Activated T-helper 17 cell treated with anti-CD3 and anti-CD28 coated beads, Interleukin-2, amount 50 U/mL, for 72 hours (primary cell): ENCODE measurements at places on chromosomes 16 and 17.

GRCh38 chr17:1454541-1454940 is 1.5 kb downstream of the CRK start:
- peak overlapping the region; percentile 88 for H3K27ac ChIP-seq
- H3K36me3 ChIP-seq, result peaks cover 53% of the 10 kb centered on the region
- peak overlapping the region; percentile 92 for H3K4me3 ChIP-seq
- H3K27me3 ChIP-seq, result no peaks in the 10 kb centered on the region
- no peak for ATAC-seq

DNA sequence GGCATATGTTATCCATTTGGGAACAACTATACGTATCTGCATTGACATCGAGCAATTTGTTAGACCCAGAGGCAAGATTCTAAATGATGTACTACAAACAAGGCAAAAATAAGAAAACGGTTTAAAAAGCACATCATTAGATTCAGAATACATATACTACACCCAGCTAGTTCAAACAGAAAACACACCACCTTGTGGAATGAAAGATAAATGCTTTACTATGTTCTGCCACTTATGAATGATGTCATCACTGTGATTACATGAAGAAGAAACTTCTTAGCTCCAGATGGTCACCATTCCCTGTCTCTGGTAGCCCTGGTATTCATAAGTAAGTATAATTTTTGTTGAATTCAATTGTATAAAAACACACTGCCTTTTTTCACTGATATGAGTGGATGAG is 7.8 kb downstream of the NACA2 start:
- H3K27me3 ChIP-seq, result peaks cover 26% of the 10 kb centered on the region
- no peaks in the 10 kb centered on the region for H3K4me1 ChIP-seq
- ATAC-seq, result no peak
- H3K27ac ChIP-seq, result no peak overlapping the region
- no peak overlapping the region for H3K4me3 ChIP-seq
- H3K36me3 ChIP-seq, result no peaks in the 10 kb centered on the region

DNA sequence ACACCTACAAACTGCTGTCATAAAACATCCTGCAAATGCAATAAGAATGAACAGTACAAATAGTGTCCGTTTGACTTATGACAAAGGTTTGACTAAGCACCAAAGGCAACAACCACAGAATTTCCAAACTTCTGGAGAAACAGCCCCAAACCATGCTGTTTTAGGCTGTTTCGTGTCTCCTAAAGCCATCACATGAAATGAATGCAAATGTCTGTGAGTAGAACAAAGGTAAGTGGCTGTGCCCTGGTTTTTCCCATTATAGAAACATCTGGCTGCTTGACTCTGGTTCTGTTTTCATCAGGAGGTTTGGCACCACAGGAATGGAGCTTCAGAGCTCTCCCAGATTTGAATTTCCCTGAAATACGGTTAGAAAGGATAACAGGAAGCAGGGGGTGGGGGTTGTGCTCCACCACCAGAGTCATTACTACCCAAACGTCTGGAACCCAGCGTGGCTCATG is 4.6 kb upstream of the EMP2 start:
- peaks cover 55% of the 10 kb centered on the region for H3K27me3 ChIP-seq
- no peak overlapping the region for H3K4me3 ChIP-seq
- H3K27ac ChIP-seq, result no peak overlapping the region
- no peaks in the 10 kb centered on the region for H3K4me1 ChIP-seq

DNA sequence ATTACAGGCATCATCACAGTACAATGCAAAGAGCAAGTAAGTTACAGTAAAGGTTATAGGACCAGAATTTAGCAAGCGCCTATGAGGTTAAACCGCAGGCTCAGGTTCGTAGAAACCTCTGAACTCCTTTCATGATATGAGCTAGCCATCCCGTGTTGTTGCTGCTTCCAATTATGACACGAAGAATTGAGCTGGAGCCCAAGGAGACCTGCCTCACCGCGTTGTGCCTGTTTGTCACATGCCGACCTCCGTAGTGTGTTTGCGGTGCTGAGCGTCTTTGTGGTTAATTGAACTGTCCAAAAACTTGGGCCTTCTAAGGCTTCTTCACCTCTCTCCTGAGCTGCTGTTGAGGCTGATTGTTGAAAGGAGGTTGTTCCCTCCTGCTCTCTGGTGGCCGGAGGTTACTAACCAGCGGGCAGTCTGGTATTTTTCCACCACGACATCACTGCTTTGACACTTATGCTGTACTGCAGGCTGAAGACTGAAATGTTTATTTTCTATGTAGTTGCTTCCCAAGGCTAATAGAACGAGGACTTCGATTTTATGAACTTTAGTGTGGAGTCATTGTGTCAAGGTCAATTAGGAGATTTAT is 67.5 kb downstream of the SEC14L1 start:
- no peak overlapping the region for H3K4me3 ChIP-seq
- no peaks in the 10 kb centered on the region for H3K4me1 ChIP-seq
- H3K27ac ChIP-seq, result no peak overlapping the region
- no peak for ATAC-seq
- peaks cover 100% of the 10 kb centered on the region for H3K36me3 ChIP-seq

- ATAC-seq, result no peak
- H3K27me3 ChIP-seq, result no peaks in the 10 kb centered on the region
- no peaks in the 10 kb centered on the region for H3K4me1 ChIP-seq
Measured at GRCh38 chr17:54153423-54153822, 330.7 kb downstream of the KIF2B start.

- no peak overlapping the region for H3K27ac ChIP-seq
- no peaks in the 10 kb centered on the region for H3K4me1 ChIP-seq
- no peak for ATAC-seq
- peaks cover 14% of the 10 kb centered on the region for H3K36me3 ChIP-seq
- H3K4me3 ChIP-seq, result no peak overlapping the region
Measured at GRCh38 chr16:70715055-70715858, 29.4 kb upstream of the MTSS2 start.

DNA sequence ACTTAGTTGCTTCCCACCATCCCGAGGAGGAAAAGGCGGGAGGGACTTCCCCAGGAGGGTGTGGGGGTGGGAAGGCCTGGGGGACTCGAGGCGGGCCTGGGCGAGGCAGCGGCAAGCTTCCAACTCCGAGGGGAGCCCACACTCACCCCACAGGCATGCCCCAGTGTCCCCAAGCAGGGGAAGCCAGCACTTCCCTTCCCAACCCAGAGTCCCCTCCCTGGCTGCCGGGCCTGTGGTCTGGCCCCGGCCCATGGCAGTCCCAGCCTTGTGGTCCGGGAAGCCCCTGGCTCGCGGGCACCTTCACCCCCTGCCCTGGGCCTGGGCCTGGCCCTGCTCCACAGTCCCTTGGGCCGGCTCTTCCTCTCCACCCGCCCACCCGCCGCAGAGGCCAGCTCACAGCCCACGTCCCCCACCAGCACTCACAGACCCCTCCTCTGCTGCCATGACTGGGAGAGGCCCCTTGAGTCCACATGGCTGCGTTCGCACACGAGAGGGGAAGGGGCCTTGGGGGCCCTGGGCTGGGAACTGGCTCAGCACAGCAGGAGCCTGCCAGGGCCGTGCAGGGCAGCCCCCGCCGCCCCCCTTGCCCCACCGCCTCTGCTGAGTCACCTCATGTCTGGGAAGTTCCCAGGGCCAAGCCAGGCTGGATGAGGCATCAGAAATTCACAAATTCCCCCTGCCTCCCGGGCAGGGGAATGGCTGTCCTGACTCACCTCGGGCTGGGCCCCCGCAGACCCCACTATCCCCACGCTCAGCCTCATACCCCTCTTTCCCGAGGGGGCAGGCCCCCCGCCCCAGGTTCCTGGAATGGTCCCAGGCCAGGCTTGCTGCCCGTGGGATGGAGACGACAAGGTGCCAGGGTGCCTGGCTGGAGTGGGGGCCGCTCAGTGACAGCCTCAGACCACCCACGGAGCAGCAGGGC is 27.8 kb downstream of the BAHCC1 start:
- no peak for ATAC-seq
- no peak overlapping the region for H3K4me3 ChIP-seq
- H3K27ac ChIP-seq, result no peak overlapping the region
- no peaks in the 10 kb centered on the region for H3K4me1 ChIP-seq
- H3K36me3 ChIP-seq, result no peaks in the 10 kb centered on the region
- no peaks in the 10 kb centered on the region for H3K27me3 ChIP-seq

- H3K27me3 ChIP-seq, result peaks cover 41% of the 10 kb centered on the region
- H3K4me3 ChIP-seq, result no peak overlapping the region
- H3K4me1 ChIP-seq, result no peaks in the 10 kb centered on the region
Measured at GRCh38 chr17:40949418-40949817, 12.0 kb upstream of the KRT23 start.

GRCh38 chr17:76492123-76492988 is 8.9 kb downstream of the RHBDF2 start:
- H3K27me3 ChIP-seq, result no peaks in the 10 kb centered on the region
- H3K27ac ChIP-seq, result peak overlapping the region; percentile 98
- peak; percentile 46 for ATAC-seq
- H3K4me1 ChIP-seq, result peaks cover 17% of the 10 kb centered on the region
- peaks cover 13% of the 10 kb centered on the region for H3K36me3 ChIP-seq

GRCh38 chr16:15636392-15636873 is 6.5 kb downstream of the MARF1 start:
- peak overlapping the region; percentile 98 for H3K4me3 ChIP-seq
- peaks cover 96% of the 10 kb centered on the region for H3K36me3 ChIP-seq
- H3K4me1 ChIP-seq, result peaks cover 51% of the 10 kb centered on the region
- H3K27me3 ChIP-seq, result no peaks in the 10 kb centered on the region
- ATAC-seq, result peak; percentile 52

DNA sequence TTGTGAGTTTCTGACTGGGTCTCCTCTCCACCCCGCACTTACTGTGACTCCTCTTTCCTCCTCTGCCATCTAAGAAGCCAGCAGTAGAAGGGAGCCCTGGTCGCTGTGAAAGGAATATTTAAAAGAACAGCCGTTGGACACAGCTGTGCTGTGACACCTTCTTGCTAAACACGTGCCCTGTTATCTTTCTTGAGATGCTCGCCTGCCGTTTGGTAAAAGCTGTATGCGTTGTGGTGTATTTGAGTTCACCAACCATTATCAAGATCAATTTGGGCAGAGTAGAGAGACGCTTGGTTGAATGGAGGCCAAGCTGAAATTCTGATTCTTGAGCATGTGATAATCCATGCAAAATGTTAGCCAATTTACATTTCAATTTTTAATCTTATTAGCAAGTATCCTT is 3.8 kb downstream of the GID4 start:
- no peak overlapping the region for H3K27ac ChIP-seq
- H3K36me3 ChIP-seq, result peaks cover 25% of the 10 kb centered on the region
- no peak for ATAC-seq

GRCh38 chr17:80153004-80153403 is 6.1 kb upstream of the EIF4A3 start:
- H3K36me3 ChIP-seq, result no peaks in the 10 kb centered on the region
- no peak overlapping the region for H3K4me3 ChIP-seq
- ATAC-seq, result no peak
- H3K27ac ChIP-seq, result peak overlapping the region; percentile 81
- H3K27me3 ChIP-seq, result no peaks in the 10 kb centered on the region

DNA sequence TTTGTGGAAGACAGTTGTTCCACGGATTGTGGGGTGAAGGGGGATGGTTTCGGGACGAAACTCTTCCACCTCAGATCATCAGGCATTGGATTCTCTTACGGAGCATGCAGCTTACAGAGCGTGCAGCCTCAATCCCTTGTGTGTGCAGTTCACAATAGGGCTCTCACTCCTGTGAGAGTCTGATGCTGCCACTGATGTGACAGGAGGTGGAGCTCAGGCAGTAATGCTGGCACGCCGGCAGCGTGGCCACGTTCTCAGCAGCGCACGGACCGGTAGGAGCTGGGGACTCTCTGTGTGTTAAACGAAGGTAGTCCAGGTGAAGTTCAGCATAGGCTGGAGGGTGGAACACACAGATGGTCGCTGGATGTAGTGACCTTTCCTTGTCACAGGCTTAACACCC is 37.8 kb downstream of the SEC14L1 start:
- H3K27me3 ChIP-seq, result no peaks in the 10 kb centered on the region
- no peak overlapping the region for H3K4me3 ChIP-seq
- peak overlapping the region; percentile 61 for H3K27ac ChIP-seq
- no peak for ATAC-seq
- peaks cover 27% of the 10 kb centered on the region for H3K4me1 ChIP-seq

DNA sequence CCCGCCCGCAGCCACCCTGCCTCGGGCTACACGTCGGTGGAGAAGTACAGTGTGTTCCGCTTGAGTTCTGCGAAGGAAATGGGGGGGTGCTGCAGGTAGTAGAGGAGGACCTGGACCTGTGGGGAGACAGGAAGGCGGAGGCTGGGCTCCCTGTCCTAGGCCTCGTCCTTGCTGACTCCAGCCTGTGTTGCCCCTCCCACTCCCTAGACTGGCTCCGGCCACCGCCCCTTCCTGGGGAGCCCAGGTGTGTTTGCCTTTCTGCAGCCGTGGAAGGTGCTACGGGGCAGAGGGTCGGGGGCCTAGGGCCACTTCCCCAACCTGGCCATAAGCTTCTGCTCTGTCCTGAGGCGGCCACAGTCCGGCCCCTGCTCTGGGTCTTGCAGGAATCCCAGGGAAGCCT is 9.1 kb downstream of the TIMM22 start:
- no peaks in the 10 kb centered on the region for H3K4me1 ChIP-seq
- H3K27ac ChIP-seq, result peak overlapping the region; percentile 50
- no peak overlapping the region for H3K4me3 ChIP-seq
- no peak for ATAC-seq

DNA sequence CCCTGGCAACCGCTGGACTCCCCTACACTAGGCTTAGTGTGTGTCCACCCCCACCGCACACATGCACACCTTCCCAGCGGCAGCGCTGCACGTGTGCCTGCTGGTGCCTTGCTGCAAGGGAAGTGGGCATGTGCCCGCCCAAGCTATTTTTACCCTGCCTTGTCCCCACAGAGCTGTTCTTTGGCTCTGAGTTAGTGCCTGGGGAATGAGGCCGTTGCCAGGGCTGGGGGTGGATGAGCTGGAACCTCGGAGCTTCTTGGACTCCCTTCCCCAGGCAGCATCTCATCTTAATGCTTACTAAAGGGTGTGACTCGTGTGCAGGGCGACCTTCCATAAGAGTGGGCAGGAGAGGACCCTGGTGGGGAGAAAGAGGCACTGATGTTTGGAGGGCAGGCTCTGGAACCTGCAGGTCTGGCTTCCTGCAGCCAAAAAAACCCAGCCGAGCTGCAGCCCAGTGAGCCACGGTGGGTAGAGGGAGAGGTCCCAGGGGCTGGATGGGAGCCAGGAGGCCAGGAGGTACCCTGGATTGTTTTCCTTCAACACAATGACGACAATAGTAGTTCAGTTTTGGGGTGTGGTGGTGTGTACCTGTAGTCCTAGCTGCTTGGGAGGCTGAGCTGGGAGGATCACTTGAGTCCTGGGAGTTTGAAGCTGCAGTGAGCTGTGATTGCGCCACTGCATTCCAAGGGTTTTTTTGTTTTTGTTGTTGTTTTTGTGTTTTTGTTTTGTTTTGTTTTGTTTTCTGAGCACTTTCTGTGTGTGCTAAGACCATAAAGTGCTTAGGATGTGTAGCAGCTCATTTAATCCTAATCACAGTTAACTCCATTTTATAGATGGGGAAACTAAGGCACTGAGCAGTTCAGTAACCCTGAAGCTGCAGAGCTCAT is 119.1 kb downstream of the RAB11FIP4 start:
- H3K27ac ChIP-seq, result peak overlapping the region; percentile 96
- ATAC-seq, result no peak
- no peaks in the 10 kb centered on the region for H3K36me3 ChIP-seq

- no peak overlapping the region for H3K27ac ChIP-seq
- no peaks in the 10 kb centered on the region for H3K27me3 ChIP-seq
- ATAC-seq, result no peak
Measured at GRCh38 chr16:75406943-75407342, 26.4 kb downstream of the CFDP1 start.
